ENCODE measurements at places on chromosomes 2 and 18.

DNA sequence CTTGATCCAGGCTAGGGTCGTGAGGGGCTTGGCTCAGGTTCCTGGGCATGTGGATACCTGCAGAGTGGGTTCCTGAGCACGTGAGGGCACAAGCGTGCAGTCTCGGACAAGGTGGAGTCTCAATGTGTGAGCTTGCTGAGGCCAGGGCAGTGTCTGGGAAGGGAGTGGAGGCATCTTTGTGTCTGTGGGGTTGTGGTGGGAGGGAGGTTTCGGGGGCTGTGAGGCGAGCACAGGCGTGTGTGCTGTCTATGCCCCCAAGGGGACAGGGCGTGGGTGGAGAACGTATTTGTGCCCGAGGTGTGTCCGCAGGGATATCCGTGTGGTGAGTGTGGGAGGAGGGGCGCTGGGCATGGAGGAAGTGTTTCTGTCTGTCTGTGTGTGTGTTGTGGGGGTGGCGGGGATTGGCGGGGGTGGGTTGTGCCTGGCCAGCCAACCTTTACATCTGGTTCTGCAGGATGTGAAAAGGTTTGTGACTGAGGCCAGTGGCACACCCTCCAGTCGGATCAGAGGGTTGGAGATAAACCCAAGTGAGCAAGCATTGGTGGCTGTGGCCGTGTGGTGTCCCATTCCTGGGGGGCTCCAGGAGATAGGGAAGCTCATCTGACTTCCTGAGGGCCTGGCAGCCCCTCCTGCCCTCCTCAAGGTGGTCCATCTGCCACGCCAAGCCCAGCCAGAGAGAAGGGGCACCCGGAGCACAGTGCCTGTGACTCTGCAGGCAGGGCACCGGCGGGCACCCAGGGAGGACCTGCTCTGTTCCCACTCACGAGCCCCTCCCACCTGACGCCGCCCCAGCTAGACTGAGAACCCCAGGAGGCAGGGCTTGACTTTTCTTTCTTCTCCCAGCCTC is 57.1 kb downstream of the ZFP36L2 start:
- DNase-seq = no peak

DNA sequence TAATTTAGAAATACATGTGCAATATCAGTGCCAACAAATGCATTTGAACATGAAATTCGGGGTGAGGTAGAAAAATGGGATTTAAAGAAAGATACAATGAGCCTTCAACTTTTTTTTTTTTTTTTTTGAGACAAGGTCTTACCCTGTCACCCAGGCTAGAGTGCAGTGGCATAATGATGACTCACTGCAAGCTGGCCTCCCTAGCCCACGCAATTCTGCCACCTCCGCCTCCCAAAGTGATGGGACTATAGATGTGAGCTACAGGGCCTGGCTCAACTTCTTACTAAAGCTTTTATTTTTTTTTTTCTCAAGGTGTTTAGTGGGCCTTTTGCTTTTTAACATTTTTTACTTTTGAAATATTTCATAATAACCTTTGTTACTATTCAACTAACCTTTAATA is 365.6 kb downstream of the LRRTM4 start:
- no peak for DNase-seq

DNA sequence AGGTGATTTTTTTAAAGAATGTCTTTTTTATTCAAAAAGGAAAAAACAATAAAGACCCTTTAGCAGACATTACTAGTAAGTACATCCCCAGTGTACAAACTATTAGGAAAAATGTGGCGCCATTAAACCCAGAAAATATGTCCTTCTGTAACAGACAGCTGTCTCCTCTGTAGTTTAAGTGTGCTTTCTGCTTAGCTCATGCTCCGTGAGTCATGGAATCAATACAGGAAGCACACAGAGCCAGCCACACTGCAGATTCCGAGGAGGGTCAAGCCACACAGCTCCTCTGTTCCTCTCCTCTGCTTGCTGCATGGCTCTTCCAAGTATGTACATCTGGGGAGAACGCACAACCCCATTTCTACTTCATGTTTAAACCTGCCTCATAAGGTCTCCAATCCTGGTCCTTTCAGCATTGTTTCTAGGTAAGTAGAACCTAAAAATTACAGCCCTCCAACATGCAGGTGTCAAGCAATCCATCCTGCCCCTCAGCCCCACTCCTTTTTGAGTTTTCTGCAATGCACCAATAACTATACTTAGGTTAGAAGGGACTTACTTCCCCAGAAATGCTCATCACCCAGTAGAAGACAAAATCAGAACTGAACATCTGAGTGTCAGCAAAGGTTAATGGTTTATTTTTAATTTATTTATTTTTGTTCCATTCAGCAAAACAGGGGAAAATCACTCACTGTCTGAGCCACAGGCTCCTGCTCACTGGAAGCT is 37.5 kb downstream of the ACVR1 start:
- no peak for DNase-seq

GRCh38 chr2:131151398-131151797 is 46.3 kb downstream of the PLEKHB2 start:
- no peak for DNase-seq

All from NCI-H187 (cell line).